Neuronal stem cell (in vitro differentiated cells): ENCODE measurements at places on chromosomes 3 and 15.

DNA sequence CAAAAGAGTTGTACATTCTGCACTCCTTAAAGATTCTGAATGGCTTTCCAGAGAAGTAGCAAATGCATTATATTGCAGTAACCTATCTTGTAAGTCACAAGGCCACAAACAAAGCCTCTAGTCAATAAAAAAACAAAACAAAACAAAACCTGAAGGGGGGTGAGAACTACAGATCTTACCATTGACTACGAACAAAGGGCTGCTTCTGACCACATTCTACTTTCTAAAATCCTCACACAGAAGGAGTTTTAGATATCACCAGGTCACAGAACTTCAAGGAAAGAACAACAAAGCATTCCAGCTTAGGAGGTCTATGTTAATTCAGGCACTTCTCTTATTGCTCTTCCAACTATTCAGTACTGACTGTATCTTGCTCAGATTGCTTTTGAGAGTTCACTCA, 343.0 kb downstream of the ZBTB20 start:
- no peaks in the 10 kb centered on the region for H3K36me3 ChIP-seq
- H3K27me3 ChIP-seq: no peaks in the 10 kb centered on the region
- H3K4me1 ChIP-seq: peaks cover 7% of the 10 kb centered on the region
- H3K4me3 ChIP-seq: no peak overlapping the region

- peaks cover 2% of the 10 kb centered on the region for H3K4me1 ChIP-seq
- no peak for DNase-seq
- no peak overlapping the region for H3K4me3 ChIP-seq
- H3K27ac ChIP-seq: no peak overlapping the region
- peaks cover 19% of the 10 kb centered on the region for H3K36me3 ChIP-seq
- no peaks in the 10 kb centered on the region for H3K27me3 ChIP-seq
These were observed 922 bp upstream of the TAMM41 start for GRCh38 chr3:11847607-11848006.

GRCh38 chr15:68781217-68781616, 39.5 kb downstream of the ANP32A start:
- H3K27ac ChIP-seq: no peak overlapping the region
- no peak for DNase-seq
- H3K4me3 ChIP-seq: no peak overlapping the region
- H3K36me3 ChIP-seq: peaks cover 95% of the 10 kb centered on the region
- no peaks in the 10 kb centered on the region for H3K27me3 ChIP-seq
- peaks cover 3% of the 10 kb centered on the region for H3K4me1 ChIP-seq

DNA sequence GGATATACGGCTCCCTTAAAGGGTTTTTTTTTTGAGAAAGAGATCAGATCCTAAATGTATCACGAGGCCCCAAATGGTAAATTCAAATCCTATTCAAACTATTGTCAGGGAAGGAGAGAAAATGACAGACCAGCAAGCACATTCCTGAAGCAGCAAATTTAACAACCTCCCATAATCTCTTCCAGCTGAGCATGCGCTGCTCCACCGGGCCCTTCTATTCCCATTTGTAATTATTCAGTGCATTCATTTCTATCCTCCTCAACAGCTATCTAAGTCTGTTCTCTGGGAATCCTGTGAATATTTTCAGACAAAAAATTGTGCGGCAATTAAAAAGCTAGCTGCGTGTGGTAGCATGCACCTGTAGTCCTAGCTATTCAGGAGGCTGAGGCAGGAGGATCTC, 43.2 kb downstream of the MAGI1 start:
- H3K36me3 ChIP-seq: no peaks in the 10 kb centered on the region
- no peak overlapping the region for H3K27ac ChIP-seq
- peaks cover 4% of the 10 kb centered on the region for H3K4me1 ChIP-seq

- H3K27ac ChIP-seq: no peak overlapping the region
- no peaks in the 10 kb centered on the region for H3K36me3 ChIP-seq
- H3K4me1 ChIP-seq: peaks cover 5% of the 10 kb centered on the region
These were observed 108.0 kb upstream of the SMAD3 start for GRCh38 chr15:66957431-66957720.

- no peaks in the 10 kb centered on the region for H3K36me3 ChIP-seq
- DNase-seq: no peak
- no peaks in the 10 kb centered on the region for H3K4me1 ChIP-seq
These were observed 311.0 kb downstream of the CHST2 start for GRCh38 chr3:143430568-143430967.
